ENCODE measurements at places on chromosomes 2 and 18. TPM values are rescaled to one million over a fixed set of nuclear protein-coding genes. Genes with fewer than 3 reads are reported as not detected.

- no peak for DNase-seq
Measured at GRCh38 chr2:233501198-233502076, 65.1 kb downstream of the USP40 start.

GRCh38 chr2:150484006-150484405, 3.5 kb downstream of the RND3 start:
- peak; percentile 76 for DNase-seq

DNA sequence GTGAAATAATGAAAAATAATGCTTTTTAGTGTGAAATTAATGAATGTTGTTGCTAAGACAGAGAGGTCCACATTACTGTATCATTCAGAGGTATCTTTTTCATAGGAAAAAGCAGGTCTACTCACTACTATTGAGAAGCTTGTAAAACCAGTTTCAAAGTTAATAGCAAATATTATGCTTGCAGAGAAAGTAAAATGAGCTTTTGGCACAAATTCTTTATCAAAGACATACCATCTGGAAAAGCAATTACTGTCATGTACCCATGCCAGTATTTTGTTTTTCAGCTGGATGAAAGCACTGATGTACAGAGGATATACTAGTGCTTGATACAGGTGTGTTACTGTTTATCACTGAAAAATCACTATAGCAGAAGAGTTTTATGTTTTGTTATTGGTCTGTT, 77.5 kb downstream of the NCOA1 start:
- DNase-seq: no peak

GRCh38 chr2:234191819-234192407, 141.4 kb downstream of the SPP2 start:
- no peak for DNase-seq

DNA sequence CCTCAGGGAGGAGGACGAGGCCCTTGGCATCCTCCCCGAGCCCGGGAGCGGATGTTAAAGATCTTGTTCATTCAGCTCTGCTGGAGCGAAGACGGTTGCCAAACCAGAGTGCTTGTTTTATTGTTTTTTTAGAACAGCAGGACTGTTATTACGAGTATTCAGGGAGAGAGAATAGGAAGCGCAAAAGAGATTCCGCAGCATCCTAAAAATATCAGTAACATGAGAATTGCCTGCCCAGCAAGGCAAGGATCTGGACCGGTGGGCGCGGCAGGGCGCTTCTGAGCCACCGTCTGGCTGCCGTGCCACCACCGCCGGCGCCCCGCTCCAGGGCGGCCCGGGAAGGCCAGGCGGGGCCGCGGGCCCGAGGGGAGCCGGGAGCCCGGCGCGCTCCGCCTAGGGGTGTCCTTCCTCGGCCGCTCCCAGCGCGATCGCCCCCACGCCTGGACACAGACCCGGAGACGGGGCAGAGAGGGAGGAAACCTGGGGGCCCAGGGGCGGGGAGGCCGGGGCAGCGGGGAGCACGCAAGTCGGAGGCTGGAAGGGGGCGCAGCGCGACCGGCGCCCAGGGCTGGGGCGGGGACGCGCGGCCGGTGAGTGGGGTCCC, 843 bp downstream of the CYS1 start:
- no peak for DNase-seq

GRCh38 chr2:140353541-140353940, 1573.4 kb upstream of the NXPH2 start:
- no peak for DNase-seq

GRCh38 chr2:11166476-11166875, 11.2 kb downstream of the SLC66A3 start:
- no peak for DNase-seq

- DNase-seq: no peak
Measured at GRCh38 chr18:2709316-2709715, 53.8 kb downstream of the SMCHD1 start.

GRCh38 chr18:48838921-48839818, 111.6 kb downstream of the SMAD7 start:
- no peak for DNase-seq

- DNase-seq: no peak
Measured at GRCh38 chr2:21269382-21269781, 145.6 kb downstream of the TDRD15 start.

- no peak for DNase-seq
Measured at GRCh38 chr2:191650896-191651773, 26.8 kb upstream of the NABP1 start.

GRCh38 chr2:18836436-18836835, 247.1 kb upstream of the NT5C1B start:
- DNase-seq: no peak

GRCh38 chr2:101698014-101698843, 722 bp downstream of the MAP4K4 start:
- peak; percentile 28 for DNase-seq

DNA sequence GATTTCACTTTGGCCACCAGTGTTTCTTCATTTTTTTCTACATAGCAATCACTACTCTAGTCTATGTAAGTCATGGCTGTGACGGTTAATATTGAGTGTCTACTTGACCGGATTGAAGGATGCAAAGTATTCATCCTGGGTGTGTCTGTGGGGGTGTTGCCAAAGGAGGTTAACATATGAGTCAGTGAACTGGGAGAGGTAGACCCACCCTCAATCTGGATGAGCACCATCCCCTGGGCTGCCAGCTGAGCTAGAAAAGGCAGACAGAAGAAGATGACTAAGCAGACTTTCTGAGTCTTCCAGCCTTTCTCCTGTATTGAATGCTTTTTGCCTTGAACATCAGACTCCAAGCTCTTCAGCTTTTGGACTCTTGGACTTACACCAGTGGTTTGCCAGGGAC, 265.0 kb upstream of the SLC8A1 start:
- no peak for DNase-seq

GRCh38 chr2:218387369-218388194, 5.5 kb downstream of the SLC11A1 start:
- peak; percentile 91 for DNase-seq

- DNase-seq: no peak
Measured at GRCh38 chr2:52968043-52968442, 799.6 kb upstream of the CHAC2 start.

- DNase-seq: no peak
Measured at GRCh38 chr2:144325086-144325485, 194.8 kb downstream of the ZEB2 start.

DNA sequence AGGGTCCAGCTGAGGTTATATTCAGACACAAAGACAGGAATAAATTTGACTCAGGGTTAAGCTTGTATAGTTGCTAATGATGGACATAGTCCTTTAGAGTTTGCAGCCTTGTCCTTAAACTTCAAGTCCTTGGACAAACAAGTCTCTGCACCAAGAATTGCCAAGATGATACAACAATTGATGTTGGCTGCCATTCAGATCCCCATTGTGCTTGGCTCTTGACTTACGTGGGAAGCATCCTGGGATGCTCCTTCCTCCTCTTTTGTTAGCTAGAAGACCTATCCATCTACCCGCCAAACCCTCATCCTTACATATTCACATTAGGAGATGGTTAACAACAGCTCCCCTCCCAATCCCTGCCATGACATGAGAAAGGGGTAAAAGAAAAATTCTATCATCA, 115.6 kb downstream of the RDH14 start:
- no peak for DNase-seq

GRCh38 chr2:79857888-79858287, 345.0 kb downstream of the CTNNA2 start:
- no peak for DNase-seq

GRCh38 chr2:187051350-187051749, 202.4 kb upstream of the ZSWIM2 start:
- no peak for DNase-seq

GRCh38 chr2:72993147-72993932, 76.0 kb downstream of the EMX1 start:
- peak; percentile 66 for DNase-seq

DNA sequence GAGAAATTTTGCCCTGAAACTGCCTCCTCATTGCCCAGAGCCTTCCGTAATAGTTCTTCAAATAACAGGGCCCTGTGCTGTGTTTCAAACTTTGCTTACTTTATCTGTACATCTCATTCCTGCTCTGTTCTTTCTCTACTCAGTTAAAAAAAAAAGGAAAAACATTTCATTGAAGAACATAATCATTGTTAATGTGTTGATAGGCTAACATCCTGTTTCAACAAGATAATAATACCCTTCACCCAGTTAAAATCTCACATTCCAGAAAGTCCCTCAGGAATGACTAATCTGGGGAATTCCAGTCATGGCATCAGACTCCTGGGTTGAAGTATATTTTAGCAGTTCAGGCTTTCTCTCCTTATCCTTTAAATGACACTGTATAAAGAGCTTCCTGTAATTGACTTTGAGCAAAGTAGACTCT, 45.6 kb upstream of the ITGAV start:
- DNase-seq: peak; percentile 54

GRCh38 chr2:237661270-237661669, 33.9 kb downstream of the LRRFIP1 start:
- DNase-seq: no peak

- DNase-seq: no peak
Measured at GRCh38 chr2:12168791-12169388, 422.5 kb downstream of the LPIN1 start.

DNA sequence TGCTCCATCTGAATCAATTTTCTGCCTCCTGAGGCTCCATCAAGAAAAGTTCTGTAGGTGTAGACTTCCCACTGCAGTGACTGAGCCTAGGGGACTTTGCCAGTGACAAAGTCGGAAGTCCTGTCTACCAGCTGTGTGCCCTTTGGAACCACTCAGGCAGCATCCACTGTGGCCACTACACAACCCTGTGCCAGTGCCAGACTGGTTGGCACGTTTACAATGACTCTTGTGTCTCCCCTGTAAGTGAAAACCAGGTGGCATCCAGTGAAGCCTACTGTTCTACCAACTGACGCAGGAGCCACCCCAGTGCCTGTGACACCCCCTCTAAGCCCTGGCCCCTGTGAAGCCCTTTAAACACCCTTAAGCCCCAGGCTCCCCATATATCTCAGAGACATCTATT, 132.1 kb upstream of the SERPINE2 start:
- DNase-seq: no peak

- no peak for DNase-seq
Measured at GRCh38 chr2:121895723-121896571, 140.5 kb downstream of the TSN start.

DNA sequence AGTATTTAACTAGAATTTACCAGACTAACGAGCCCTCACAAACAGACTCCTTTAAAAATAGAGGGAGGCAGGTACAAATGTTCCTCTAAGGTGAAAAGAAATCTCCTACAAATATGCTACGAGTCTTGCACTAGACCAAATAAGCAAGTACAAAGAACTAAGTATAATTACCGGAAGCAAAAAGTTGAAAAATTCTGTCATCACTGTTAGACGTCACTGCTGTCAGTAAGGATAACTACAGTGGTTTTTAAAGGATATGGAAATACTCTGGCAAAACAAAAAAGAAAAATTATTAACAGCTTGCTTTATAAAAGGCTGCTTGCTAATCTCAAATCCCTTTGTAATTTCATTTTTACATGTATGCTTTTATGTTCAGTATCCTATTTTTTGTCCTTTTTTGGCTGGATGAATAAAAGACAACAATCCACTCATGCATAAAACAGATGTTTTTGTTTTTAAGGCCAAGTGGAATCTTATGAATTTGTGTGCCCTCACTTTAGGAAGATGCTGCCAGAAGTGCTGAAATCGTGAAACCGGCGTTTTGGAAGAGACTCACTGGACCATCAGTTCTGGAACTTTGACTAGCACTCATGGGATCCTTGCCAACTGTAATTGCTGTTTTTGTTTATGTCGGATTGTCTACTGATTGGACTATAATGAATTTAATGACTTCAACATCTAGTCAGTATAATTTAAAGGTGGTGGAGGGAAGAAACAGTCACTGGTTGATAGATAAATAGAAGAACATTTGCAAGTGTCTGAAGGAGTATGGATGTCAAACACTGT, 6.7 kb downstream of the ZNF521 start:
- DNase-seq: no peak

- DNase-seq: no peak
Measured at GRCh38 chr2:208207769-208208168, 17.9 kb upstream of the C2orf80 start.

- DNase-seq: peak; percentile 84
Measured at GRCh38 chr18:49725809-49726674, 87.3 kb downstream of the ACAA2 start.

GRCh38 chr2:214989187-214989586, 149.2 kb downstream of the ABCA12 start:
- no peak for DNase-seq

DNA sequence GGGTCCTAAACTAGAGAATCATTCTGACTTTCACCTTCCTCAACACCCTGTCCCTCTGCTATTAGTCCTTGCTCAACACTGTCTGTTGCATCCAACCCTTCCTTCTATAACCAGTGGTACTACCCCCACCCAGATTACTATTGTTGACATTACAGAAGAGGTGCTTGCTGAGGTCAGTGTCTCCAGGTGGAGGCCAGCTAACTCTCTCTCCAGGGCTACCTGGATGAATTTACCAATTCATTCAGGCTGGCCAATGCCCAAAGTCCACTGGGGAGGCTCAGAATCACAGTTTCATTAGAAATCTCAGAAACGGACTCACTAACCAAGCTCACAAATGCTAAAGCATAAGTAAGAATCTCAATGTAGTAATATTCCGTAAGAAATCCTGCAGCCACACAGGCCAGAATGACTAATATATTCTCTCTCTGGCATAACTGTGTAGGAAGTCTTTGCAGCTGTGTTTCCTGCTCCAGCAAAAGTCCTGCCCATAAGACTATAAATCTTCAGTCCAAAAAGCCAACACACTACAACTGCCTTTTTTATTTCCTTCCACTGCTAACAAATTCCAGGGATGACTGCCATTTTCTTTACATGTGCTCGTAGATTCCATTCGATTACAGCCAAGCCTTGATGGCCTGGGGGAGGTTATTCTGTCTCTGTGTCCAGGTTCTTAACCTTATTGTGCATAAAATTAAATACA, 10.0 kb upstream of the TTR start:
- peak; percentile 7 for DNase-seq

PTRHD1 gene
- total RNA-seq: 58.1 TPM

MYO7B gene
- 5.4 TPM for total RNA-seq

SPP2 gene
- not detected for total RNA-seq

SGO2 gene
- total RNA-seq: 5.3 TPM

RAB27B gene
- 4.9 TPM for total RNA-seq

DLGAP1 gene
- total RNA-seq: 0.53 TPM

GAREM1 gene
- total RNA-seq: 5.6 TPM

FOXD4L1 gene
- total RNA-seq: not detected

FOSL2 gene
- total RNA-seq: 61.8 TPM

RGPD6 gene
- total RNA-seq: 13.9 TPM

POTEE gene
- 0.18 TPM for total RNA-seq

SERPINB4 gene
- total RNA-seq: not detected

UGT1A10 gene
- 140 TPM for total RNA-seq

GALNT14 gene
- total RNA-seq: 68.4 TPM
